Activated CD4-positive, alpha-beta T cell treated with anti-CD3 and anti-CD28 coated beads, Interleukin-2, Interleukin-4, amounts not matched to agents 100 ng/mL and 50 ng/mL, durations not matched to agents 16 hours and 8 hours (primary cell): ENCODE measurements at places on chromosomes 5 and 9.
A peak's percentile ranks its signal among the peaks of the same experiment; 100 is the strongest.

DNA sequence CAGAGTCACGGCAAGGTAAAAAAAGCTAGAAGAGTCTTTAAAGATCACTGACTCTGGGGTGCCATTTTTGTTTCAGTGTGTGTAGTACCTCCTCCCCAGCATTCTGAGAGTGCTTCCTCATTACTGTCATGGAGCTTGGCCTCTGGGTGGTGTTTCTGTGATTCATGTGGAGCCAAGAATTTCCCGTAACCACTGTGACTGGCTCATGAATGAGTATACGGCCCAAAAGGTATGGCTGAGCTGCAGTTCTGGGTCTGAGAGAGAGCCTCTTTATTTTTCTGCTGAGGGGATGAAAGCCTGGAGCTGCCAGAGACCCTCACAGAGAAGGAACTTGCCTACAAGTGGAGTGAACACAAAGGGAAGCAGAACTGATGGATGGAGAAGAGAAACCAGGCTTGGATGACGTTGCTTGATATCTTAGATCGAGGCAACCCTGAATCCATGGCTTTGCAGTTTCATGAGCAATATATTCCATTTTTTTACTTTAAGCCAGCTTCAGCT is 85.6 kb downstream of the PTTG1 start:
- peak; percentile 54 for DNase-seq

GRCh38 chr9:76573408-76573807 is 114.4 kb downstream of the GCNT1 start:
- DNase-seq = no peak

- DNase-seq = peak; percentile 100
Observed at GRCh38 chr9:125143377-125144090, at the start of gene SCAI. Gene SCAI (minus strand): TSS chr9:125143528. CDS start chr9:125143437, 91 bp downstream.

- DNase-seq = no peak
Observed at GRCh38 chr9:99052815-99053715, 51.8 kb upstream of the TGFBR1 start.
